NCI-H1105 (cell line): ENCODE measurements at places on chromosomes 6 and 20.
A peak's percentile ranks its signal among the peaks of the same experiment; 100 is the strongest.

GRCh38 chr6:121309768-121310469 is 24.4 kb downstream of the TBC1D32 start:
- DNase-seq = no peak

DNA sequence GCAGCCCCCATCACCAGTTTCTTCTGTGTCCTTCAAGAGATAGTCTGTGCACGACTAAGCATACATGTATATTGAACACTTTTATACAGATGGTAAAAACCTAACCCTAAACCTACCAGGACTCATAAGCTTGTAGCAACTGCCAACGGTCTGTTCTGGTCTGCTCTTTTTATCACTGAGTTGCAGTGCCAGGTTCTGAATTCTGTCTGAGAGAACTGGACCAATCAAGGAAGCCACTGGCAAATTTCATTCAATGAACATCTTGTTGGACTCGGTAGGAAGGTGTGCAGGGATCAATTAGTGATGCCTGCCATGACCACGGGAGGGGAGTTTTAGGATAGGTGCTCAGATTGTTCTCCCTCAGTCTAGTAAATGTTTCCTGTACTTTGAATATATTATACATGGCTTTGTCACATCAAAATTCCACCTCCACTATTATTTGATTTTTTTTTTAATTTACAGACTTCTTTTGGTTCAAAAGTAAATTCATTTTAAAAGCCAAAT is 146.8 kb downstream of the EYA2 start:
- no peak for DNase-seq

DNA sequence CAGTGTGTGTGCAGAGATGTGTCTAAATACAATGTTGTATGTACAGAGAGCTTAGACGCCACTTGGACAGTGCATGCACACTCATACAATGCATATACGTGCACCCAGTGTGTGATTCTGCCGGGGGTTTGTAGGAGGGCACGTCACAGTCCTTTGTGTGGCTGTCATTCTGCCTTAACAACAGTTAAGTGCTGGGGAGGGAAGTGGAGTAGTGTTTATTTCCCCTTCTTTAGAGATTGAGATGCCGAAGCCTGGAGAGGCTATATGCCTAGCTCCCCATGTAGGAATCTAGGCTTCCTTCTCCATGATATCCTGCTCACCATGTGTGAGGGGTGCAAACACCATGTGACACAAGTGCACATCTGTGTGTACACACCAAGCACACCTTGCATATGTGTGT is 38.2 kb downstream of the MDFI start:
- no peak for DNase-seq

- DNase-seq = no peak
Observed at GRCh38 chr20:38835792-38836191, 30.3 kb downstream of the PPP1R16B start.

- no peak for DNase-seq
Observed at GRCh38 chr6:5706124-5707033, 300.3 kb downstream of the NRN1 start.

- DNase-seq = no peak
Observed at GRCh38 chr6:81556551-81556950, 195.9 kb downstream of the TENT5A start.

DNA sequence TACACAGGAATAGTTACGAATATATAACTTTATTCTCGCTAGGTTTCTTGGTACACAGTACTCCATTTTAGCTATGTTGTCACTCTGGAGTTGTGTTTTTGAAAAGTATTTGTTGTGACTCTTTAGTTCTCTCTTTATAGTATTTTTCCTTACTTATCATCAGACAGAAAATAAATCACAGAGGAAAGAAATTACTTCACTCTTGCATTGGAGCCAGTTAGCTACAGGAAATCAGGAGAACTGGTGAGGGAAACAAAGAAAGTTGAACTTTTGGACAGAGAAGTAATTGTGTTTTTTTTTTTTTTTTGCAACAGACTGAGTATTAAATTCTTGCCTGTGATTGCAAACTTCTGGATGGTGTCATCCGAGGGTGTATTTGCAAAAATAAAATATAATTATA is 33.9 kb downstream of the DSE start:
- no peak for DNase-seq

- DNase-seq = no peak
Observed at GRCh38 chr6:104940893-104941728, 15.8 kb upstream of the LIN28B start.

GRCh38 chr6:10093282-10093681 is 321.6 kb downstream of the TFAP2A start:
- no peak for DNase-seq

- no peak for DNase-seq
Observed at GRCh38 chr20:61082720-61083119, 169.3 kb upstream of the CDH4 start.

DNA sequence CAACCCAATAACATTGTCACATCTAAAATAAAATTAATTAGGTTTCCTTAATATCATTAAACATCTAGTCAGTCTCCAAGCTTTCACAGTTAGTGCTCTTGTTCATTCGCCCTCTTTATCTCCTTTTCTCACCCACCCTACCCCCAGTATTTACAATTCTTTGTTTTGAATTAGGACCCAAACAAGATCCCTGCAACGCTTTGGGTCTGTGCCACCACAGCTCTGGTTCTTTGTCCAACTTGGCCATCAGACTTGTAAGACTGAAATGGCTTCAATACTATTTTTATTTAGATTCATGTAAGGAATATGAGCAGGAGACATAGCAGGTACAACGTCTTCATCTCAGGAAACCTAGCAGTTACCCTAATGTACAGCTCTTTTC is 276.5 kb downstream of the CDKAL1 start:
- DNase-seq = no peak

GRCh38 chr6:93318121-93318520 is 101.2 kb downstream of the EPHA7 start:
- DNase-seq = no peak

GRCh38 chr20:44018942-44019637 is 104.4 kb downstream of the TOX2 start:
- no peak for DNase-seq

DNA sequence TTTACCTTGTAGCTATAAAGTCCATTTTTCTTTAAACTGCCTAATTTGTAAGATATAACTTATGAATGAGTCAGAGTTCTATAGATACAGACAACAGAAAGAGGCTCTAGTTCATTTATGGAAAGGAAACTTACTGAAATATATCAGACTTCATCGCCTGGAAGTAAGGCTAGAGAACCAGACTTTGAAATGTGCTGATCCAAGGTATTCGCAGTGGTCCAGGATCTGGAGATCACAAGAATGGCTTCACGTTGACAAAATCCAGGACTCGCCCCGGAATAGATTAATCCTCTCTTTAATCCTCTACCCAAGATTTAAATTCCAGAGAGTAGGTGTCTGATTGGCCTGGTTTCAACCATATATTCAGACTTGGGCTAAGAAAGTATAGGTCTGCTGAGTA is 69.1 kb upstream of the LOC128125822 start:
- no peak for DNase-seq

- DNase-seq = no peak
Observed at GRCh38 chr6:41061196-41061726, 8.3 kb downstream of the APOBEC2 start.

- no peak for DNase-seq
Observed at GRCh38 chr6:137046871-137047412, 2.2 kb upstream of the IL20RA start.

DNA sequence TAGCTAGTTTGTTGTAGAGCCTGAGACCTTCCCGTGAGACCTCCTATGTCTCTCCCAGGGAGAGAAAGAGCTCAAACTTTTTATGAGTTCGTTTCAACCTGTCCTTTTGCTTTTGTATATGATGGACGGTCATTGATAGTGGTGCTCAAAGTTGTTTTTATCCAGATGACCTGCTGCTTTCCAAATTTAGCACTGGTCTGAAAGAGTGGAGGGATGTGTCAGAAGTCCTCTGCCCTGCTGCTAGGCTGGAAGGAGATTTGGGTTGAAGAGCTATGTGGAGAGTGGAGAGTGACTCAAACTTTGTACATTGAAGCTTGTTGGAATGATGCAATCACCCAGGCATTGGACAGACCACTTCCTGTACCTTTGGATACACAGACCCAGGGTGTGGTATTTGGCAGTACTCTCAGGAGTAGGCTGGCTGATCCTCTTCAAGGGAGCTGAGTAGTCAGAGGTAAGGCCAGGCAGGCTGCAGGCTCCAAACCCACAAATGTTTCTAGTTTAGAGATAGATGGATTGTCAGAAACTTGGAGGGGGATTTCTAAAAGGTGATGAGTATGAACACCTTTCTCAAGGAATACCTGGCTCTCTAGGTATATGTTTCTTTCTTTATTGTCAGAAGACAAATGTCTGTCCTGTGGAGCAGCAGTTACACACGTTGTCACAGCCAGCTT is 49.4 kb upstream of the RREB1 start:
- DNase-seq = no peak

GRCh38 chr6:157625764-157626163 is 197.3 kb upstream of the SNX9 start:
- no peak for DNase-seq

DNA sequence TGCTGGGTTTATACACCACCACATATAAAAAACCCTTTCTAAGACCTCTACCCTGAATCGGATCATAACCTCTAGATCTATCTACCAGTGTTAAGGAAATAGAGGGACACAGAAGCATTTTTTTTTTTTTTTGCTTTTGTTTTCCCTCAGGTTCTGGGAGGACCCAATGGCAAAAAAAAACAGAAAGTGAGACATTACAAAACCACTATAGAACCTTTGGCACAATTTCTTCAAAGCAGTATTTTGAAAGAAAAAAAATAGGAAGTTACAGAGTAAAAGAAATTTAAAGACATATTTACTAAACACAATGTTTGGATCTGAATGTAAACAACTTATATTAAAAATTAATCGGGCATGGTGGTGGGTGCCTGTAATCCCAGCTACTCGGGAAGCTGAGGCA is 1258.7 kb upstream of the GJE1 start:
- DNase-seq = no peak

GRCh38 chr6:23559587-23560343 is 566.2 kb upstream of the NRSN1 start:
- DNase-seq = no peak

DNA sequence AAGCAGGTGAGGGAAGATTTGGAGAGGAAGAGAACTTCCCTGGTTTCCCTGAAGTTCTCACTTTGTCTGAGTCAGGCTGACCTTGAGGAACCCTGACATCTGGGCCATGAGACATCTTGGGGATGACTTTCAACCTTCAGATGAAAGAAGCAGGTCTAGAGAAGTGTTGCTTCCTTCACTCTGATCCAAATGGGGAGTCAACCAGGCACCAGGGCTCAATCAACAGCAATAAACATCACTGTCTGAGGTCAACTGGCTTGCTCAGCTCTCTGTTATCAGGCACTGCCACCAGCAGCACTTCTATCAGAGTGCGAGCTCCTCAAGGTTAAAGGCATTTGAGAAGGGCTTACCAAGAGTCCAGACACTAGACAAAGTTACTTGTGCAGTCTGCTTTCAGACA is 6.3 kb downstream of the ACOT8 start:
- no peak for DNase-seq

DNA sequence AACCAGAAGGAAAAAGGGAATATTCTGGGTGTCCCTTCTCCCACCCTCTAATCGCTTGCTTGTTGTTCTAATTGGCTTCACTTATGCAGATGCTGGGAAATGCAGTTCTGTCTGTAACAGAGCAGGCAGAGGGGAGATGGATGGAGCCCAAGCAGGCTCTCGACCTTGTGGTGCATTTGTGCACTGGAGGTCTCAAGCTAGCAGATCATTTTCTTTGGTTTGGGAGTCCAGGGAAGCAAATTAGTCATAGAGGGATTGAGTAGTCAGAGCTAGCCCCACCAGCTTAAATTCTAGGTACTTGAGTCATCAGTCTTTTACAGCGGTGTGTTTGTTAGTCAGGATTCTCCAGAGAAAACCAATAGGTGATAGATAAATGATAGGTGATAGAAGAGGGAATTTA is 234.7 kb upstream of the ECI2 start:
- DNase-seq = no peak

DNA sequence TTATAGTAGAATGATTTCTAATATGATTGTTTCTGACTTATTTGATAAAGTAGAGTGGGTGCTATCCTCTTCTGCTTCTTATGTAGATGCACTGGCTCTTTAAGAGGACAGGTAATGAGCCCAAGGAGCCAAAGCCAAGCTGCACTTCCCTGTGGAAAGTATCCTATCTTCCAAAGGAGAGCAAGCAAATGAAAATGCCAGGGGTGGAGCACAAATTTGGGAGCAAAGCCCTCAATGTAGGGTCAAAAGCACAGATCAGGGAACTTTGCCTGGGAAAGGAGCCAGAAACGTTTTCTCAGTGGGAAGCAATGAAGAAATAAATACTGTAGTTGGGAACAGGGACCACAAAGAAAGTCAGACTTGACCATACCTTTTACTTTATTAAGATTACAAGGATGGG is 242.9 kb downstream of the SYNE1 start:
- DNase-seq = no peak

DNA sequence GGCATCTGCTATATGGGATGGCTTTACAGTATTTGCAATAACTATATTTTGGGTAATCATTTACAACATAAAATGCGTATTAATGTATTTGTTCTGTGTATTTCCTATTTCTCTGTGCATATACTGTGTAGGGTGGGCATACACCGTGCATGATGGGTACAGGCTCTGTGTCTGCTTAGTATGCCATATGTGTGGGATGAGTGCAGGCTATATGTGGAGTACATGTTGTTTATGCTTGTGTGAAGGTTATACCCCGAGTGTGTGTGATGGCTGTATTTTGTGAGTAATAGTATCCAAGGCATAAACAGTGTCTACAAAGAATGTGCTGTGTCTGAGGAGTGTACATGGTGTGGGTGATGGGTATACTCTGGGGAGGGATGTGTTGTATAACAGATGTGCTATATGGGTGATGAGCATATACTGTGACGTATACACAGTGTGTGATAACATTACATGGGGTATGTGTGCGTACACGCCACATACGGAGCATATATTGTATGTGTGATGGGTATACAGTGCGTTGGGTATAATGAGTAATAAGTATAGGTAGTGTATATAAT is 52.7 kb downstream of the CPXM1 start:
- no peak for DNase-seq

GRCh38 chr6:10558565-10558964 is 37.4 kb downstream of the GCNT2 start:
- peak; percentile 79 for DNase-seq

DNA sequence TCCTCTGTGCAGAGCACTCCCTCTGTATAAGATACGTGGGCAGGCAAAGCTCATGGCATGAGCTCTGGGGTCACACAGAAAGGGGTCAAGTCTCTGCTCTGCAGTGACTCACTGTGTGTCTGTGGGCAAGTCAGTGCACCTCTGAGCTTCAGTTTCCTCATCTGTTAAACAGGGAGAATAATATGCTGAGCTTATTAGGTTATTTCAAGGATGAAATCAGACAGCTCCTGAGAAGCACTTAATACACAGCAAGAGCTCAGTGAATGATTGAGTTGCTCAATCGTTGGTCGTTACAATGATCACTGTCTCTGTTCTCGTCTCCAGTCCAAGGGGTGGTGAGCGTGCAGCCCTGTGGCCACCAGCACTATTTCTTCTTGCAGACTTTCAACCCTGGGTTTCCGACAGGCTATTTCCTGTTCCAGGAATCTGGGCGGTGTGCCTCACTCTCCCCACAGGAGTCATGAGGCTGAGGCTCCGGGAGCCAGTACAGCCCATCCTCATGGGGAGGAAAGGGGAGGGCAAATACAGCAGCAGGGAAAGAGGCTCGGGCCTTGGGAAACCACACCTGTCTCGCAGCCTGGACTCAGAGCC is 28.9 kb downstream of the KIAA1755 start:
- DNase-seq = no peak

GRCh38 chr6:135576055-135576454 is 78.5 kb upstream of the AHI1 start:
- peak; percentile 53 for DNase-seq
